Effector CD8-positive, alpha-beta T cell (primary cell): ENCODE measurements at places on chromosomes 16 and 17.

DNA sequence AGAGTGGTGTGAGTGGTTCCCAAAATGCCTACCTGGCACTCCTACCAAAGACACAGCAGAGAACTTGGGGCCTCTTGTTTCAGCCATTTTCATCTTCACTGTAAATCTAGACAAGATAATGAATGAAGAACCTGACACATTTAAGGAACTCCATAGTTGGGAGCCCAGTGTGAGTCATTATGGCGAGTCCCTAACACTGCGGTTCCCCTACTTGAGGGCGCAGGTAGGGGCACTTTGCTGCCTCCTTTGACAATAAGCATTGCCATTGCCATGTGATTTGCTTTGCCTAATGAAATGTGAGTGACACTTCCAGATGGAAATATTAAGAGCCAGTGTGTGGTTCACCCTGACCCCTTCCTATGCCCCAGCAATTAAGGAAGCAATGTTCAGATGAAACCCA lies 517.6 kb downstream of the MAF start:
- no peak for DNase-seq

DNA sequence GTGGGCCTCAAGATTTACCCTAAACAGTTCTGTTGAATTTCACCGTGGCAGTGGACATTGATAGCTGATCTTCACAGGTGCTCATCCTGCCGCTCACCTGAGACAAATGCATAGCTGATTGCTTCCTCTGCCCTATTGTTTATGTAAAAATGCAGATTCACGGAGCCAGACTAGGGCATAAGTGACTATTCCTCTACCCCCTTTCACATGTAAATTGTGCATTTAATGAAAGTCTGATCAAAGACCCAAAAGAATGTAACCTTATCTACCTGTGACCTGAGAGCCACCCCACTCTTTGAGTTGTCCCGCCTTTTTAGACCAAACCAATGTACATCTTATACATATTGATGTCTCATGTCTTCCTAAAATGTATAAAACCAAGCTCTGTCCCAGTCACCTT lies 312.4 kb upstream of the CDH5 start:
- DNase-seq, result no peak

DNA sequence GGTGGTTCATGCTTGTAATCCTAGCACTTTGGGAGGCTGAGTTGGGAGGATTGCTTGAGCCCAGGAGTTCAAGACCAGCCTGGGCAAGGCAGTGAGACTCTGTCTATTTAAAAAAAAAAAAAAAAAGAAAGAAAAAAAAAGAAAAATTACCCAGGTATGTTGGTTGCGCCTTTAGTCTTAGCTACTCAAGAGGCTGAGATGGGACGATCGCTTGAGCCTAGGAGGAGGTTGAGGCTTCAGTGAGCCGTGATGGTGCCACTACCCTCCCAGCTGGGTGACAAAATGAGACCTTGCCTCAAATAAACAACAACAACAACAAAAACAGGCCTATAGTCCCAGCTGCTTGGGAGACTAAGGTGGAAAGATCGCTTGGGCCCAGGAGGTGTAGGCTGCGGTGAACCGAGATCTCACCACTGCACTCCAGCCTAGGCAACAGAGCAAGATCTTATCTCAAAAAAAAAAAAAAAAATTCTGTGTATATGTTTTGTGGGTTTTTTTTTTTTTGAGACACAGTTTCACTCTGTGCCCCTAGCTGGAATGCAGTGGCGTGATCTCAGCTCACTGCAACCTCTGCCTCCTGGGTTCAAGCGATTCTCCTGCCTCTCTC lies 12.5 kb upstream of the ANKRD40CL start:
- DNase-seq, result peak; percentile 17

DNA sequence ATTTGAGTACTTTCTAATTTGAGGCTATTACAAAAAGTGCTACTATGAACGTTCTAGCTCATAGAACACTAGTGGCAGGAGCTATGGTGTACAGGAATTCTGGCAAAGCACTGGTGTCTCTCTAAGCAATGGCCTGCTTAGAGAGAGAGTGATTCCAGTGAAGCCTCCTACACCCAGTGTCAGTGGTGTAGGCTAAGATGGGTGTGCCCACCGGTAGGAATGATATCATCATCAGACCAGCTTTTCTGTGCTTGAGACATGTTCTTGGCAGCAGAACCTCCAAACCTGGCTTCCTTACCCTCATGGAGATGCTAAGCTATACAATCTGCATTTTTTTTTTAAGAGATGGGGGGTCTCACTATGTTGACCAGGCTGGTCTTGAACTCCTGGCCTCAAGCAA lies 370.3 kb downstream of the SOX9 start:
- DNase-seq, result no peak

GRCh38 chr17:65027305-65027704 lies 29.2 kb downstream of the GNA13 start:
- peak; percentile 9 for DNase-seq

DNA sequence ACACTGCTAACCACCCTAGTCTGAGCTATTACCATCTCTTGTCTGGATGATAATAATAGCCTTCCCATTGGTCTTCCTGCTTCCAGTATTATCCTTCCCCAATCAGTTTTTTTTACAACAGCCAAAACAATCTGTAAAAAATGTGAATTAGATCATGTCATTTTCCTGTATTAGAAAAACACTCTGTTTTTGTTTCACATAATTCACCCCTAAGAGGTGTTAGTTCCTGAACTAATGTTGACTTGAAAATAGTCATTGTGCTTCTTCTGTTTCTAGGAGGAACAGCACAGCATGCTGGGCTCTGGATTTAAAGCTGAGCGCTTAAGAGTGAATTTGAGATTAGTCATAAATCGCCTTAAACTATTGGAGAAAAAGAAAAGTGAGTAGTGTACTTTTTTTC lies 20.0 kb downstream of the IST1 start:
- DNase-seq, result no peak

- no peak for DNase-seq
Observed at GRCh38 chr17:54085934-54086333, 263.2 kb downstream of the KIF2B start.

GRCh38 chr17:72175263-72175662 lies 54.4 kb downstream of the SOX9 start:
- no peak for DNase-seq

DNA sequence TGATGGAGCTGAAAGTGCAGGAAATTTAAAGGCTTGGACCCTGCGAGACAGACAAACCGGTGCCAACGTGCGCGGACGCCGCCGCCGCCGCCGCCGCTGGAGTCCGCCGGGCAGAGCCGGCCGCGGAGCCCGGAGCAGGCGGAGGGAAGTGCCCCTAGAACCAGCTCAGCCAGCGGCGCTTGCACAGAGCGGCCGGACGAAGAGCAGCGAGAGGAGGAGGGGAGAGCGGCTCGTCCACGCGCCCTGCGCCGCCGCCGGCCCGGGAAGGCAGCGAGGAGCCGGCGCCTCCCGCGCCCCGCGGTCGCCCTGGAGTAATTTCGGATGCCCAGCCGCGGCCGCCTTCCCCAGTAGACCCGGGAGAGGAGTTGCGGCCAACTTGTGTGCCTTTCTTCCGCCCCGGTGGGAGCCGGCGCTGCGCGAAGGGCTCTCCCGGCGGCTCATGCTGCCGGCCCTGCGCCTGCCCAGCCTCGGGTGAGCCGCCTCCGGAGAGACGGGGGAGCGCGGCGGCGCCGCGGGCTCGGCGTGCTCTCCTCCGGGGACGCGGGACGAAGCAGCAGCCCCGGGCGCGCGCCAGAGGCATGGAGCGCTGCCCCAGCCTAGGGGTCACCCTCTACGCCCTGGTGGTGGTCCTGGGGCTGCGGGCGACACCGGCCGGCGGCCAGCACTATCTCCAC lies at the start of gene NOG:
TSS of gene NOG (plus strand) at position 54 of the 674 bp plus-strand sequence. CDS start at position 579, 525 bp downstream.
- no peak for DNase-seq

GRCh38 chr16:5971106-5971505 lies 873.5 kb upstream of the EEF2KMT start:
- DNase-seq, result no peak

GRCh38 chr17:965311-965989 lies 14.1 kb downstream of the NXN start:
- no peak for DNase-seq

DNA sequence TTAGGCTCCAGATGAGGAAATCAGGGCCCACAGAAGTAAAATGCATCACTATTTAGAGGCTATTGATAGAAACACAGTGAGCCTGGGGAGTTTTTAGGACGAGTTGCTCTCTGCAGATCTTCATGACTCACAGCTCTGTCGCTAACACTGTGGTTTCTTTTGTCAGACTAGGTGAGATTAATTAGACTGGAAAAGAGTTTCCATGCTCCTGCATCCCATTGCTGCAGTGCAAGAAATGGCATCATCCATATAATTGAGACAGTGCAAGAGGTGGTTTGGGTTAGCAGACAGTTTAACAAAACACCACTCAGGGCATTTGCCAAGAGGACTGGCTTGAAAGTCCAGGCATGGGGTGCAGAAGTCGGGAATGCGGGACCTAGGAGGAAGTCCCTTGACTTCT lies 198.8 kb upstream of the CACNG5 start:
- DNase-seq, result no peak

GRCh38 chr17:29051194-29051593 lies 8.3 kb downstream of the PIPOX start:
- DNase-seq, result no peak

- no peak for DNase-seq
Observed at GRCh38 chr16:72908362-72909167, 139.4 kb downstream of the ZFHX3 start.

DNA sequence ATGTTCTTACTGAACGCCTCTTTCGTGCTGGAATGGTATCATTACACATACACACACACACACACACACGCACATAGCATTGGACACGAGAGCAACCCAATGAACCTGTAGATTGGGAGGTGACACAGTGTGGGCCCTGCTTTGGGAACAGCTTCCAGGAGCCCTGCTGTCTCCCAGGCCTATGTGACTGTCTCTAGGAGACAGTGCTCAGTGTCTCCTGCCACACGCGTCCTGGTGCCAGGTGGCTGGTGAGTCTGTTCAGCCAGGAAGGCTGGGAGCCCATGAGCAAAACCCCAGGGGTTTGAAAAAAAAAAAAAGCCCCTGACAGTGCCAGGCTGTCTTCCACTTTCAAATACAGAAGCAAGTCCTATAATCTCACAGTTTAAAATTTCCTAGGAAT lies 2.4 kb upstream of the SPOP start:
- DNase-seq, result no peak

DNA sequence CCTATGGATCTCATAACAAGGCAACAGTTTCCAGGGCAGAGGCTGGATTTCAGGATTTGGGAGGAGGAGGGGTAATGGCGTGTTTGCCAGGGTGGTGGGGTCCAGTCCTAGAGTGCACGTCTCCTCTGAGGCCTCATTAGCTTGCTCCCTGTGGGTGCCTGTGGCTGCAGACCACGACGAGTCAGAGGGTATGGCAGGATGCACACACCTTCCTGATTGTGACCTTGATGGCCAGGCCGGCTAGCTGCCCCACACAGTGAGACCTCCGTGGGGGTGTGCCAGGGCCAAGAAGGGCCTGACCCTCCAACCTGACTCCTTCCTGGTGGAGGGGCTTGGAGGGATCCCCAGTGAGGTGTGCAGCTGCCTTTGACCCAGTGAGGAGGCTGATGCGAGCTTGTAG lies 4.0 kb upstream of the SMTNL2 start:
- DNase-seq, result no peak

DNA sequence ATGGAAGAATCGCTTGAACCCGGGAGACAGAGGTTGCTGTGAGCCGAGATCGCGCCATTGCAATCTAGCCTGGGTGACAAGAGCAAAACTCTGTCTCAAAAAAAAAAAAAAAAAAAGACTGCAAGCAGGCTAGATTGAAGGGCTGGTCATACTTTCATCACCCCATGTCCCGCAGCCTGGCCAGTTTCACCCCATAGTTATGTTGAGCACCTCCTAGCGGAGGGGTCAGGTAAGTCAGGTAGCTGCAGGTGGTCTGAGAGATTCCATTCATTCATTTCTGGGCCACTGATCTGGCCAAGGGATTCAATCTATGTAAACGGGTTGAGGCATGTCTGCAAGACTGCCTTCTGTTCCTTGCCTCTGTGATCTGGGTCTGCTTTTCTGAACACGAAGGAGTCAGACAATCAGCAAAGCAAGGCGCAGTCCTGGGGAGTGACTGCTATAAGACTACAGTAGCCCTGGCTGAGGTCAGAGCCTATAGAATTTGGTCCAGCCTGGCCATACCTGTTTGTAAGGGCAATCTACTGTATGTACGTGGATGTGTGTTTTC lies 23.6 kb upstream of the BPTF start:
- no peak for DNase-seq

- DNase-seq, result peak; percentile 42
Observed at GRCh38 chr16:8936421-8936820, 27.3 kb downstream of the USP7 start.

- DNase-seq, result peak; percentile 87
Observed at GRCh38 chr16:3027983-3028715, 4.3 kb downstream of the THOC6 start.

GRCh38 chr16:75120253-75120652 lies 3.7 kb upstream of the LDHD start:
- no peak for DNase-seq

- DNase-seq, result no peak
Observed at GRCh38 chr16:66004699-66005098, 361.8 kb upstream of the CDH5 start.

DNA sequence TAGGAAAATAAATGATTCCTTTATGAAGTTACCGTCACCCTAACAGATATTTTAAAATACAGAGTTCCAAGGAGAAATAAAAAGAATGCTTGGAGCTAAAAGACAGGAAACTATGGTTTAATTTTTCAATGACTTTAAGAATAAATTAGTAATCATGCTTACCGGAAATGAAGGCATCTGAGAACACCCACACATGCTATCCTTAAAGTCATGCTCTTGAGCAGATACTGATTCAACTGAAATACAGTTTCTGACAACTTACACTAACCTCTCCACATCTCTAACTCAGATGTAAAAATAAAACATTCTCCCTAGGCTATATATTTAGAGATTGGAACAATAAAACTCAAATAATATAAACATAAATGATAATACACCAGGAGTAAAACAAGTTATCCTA lies 7.8 kb downstream of the PSMD12 start:
- DNase-seq, result no peak

- DNase-seq, result no peak
Observed at GRCh38 chr17:39096508-39097149, 54.8 kb downstream of the PLXDC1 start.

DNA sequence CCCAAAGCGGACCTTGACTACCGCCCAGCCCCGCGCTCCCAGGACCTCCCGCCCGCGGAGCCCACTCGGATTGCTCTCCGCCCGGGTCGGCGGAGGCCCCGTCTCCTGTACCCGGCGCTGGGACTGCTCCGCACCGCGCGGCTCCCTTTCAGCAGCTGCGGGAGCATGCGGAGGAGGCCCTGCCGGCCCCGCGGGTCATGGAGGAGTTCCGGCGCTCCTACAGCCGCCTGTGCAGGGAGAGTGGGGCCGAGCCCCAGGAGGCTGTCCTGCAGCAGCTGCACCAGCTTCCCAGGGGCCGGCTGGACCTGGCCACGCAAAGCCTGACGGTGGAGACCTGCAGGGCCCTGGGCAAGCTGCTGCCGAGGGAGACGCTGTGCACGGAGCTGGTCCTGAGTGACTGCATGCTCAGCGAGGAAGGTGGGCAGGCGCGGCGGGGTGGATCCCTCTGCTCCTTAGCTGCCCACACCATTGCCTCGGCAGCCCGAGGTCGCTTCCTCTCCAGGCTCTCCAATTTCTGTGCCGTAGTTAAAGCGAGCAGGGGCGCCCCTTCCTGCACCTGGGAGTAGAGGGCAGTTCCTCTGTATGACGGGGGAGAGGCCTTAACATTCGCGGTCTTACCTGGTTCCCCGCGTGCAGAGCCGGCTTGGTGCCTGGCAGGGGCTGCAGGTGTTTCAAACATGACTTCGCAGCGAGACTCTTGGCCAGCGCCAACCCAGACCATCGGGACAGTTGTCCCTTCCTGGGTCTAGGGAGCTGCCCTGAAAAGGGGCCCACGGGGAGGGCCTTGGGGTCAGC lies 539 bp downstream of the LRRC45 start:
- DNase-seq, result no peak
